CD4-positive, alpha-beta T cell (primary cell): ENCODE measurements at places on chromosomes 6 and 20. TPM values are rescaled to one million over a fixed set of nuclear protein-coding genes. Genes with fewer than 3 reads are reported as not detected.

- H3K4me1 ChIP-seq, result no peaks in the 10 kb centered on the region
- no peaks in the 10 kb centered on the region for H3K36me3 ChIP-seq
- H3K4me3 ChIP-seq, result no peak overlapping the region
- no peak overlapping the region for H3K27ac ChIP-seq
- H3K27me3 ChIP-seq, result no peaks in the 10 kb centered on the region
Measured at GRCh38 chr20:25508083-25508770, 77.1 kb downstream of the NINL start.

GRCh38 chr20:10131732-10132345, 86.8 kb upstream of the SNAP25 start:
- H3K4me1 ChIP-seq, result no peaks in the 10 kb centered on the region
- no peaks in the 10 kb centered on the region for H3K36me3 ChIP-seq
- H3K27ac ChIP-seq, result no peak overlapping the region
- H3K27me3 ChIP-seq, result no peaks in the 10 kb centered on the region

- H3K4me3 ChIP-seq, result no peak overlapping the region
- H3K27ac ChIP-seq, result no peak overlapping the region
- H3K36me3 ChIP-seq, result no peaks in the 10 kb centered on the region
- H3K4me1 ChIP-seq, result no peaks in the 10 kb centered on the region
- no peaks in the 10 kb centered on the region for H3K27me3 ChIP-seq
Measured at GRCh38 chr6:166820483-166820882, 135.9 kb downstream of the RNASET2 start.

GRCh38 chr6:37485291-37485702, 14.4 kb downstream of the CCDC167 start:
- H3K27me3 ChIP-seq, result no peaks in the 10 kb centered on the region
- peaks cover 51% of the 10 kb centered on the region for H3K4me1 ChIP-seq
- no peak for DNase-seq
- H3K4me3 ChIP-seq, result no peak overlapping the region
- H3K36me3 ChIP-seq, result peaks cover 57% of the 10 kb centered on the region

GRCh38 chr6:15327271-15327670, 81.4 kb downstream of the JARID2 start:
- H3K36me3 ChIP-seq, result no peaks in the 10 kb centered on the region
- H3K27ac ChIP-seq, result no peak overlapping the region
- peak; percentile 37 for DNase-seq
- H3K4me1 ChIP-seq, result peaks cover 40% of the 10 kb centered on the region
- no peak overlapping the region for H3K4me3 ChIP-seq

DNA sequence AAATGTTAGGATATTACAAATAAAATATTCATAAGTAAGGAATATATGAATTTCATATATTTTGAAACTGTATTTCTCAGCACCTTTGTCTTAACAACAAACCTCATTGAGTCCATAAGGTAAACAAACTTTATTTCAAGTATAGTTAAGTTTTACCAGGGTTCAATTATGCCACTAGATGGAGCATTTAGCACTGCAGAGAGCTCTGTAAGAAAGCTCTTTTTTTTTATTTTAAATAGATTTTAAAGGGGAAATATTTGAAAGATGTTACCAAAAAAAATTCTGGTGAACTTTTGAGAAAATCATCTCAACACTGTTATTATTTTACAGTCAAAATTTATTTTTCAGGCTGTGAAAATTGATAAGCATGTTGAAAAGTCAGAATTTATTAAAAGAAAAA, 955.2 kb upstream of the EYS start:
- H3K27me3 ChIP-seq, result no peaks in the 10 kb centered on the region
- H3K36me3 ChIP-seq, result no peaks in the 10 kb centered on the region
- no peak for DNase-seq
- H3K27ac ChIP-seq, result no peak overlapping the region

DNA sequence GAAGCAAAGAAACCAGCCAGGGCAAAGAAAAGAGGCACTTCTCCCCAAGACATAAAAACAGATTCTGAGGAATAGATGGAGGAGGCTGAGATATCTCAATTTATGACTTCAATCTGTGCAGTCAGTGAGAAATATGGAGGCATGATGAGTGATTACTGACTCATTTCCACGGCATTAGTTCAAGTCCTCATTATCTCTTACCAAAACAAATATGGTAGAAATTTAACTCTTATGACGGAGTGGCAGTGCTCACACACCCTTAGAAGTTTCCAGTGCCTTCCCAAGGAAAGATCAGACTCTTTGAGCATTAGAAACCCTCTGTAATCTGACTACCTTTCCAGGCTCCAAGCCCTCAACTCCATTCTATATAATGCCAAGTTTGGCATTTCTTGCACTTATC, 364.1 kb downstream of the ARHGAP18 start:
- H3K36me3 ChIP-seq, result no peaks in the 10 kb centered on the region
- no peaks in the 10 kb centered on the region for H3K4me1 ChIP-seq
- no peaks in the 10 kb centered on the region for H3K27me3 ChIP-seq
- no peak overlapping the region for H3K4me3 ChIP-seq

- no peaks in the 10 kb centered on the region for H3K27me3 ChIP-seq
- no peaks in the 10 kb centered on the region for H3K4me1 ChIP-seq
- H3K4me3 ChIP-seq, result no peak overlapping the region
- H3K27ac ChIP-seq, result no peak overlapping the region
- H3K36me3 ChIP-seq, result peaks cover 90% of the 10 kb centered on the region
Measured at GRCh38 chr20:38499366-38499765, 26.7 kb downstream of the RALGAPB start.

DNA sequence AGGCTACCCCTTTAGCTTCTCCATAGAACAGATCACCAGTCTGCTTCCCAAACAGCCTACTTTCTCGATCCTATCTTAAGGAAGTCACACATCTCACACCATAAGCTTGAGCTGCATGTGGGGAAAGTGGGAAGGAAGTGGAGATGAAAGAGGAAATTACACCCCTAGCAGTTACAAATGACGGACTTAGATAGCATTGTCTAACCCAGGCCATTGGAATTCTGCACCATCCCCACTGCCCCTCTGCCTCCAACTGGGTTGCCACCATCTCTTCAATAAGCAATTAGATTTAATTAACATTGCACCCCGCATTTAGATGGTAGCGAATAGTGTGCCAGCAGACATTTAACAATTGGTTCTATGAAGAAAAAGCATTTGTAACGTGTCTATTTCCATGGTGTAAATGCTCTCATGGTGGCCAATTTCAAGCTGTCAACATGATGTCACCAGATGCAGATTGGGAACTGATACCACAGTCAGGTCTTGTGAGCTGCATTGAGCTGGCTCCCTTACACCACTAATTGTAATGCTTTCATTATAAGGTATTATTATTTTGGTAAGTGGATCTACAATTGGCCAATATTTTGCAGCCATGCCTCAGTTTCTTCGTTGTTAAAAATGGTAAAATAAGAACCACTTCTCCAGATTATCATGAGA, 124.7 kb downstream of the CD24 start:
- H3K27me3 ChIP-seq, result no peaks in the 10 kb centered on the region
- H3K36me3 ChIP-seq, result no peaks in the 10 kb centered on the region
- no peak for DNase-seq
- H3K4me3 ChIP-seq, result no peak overlapping the region

DNA sequence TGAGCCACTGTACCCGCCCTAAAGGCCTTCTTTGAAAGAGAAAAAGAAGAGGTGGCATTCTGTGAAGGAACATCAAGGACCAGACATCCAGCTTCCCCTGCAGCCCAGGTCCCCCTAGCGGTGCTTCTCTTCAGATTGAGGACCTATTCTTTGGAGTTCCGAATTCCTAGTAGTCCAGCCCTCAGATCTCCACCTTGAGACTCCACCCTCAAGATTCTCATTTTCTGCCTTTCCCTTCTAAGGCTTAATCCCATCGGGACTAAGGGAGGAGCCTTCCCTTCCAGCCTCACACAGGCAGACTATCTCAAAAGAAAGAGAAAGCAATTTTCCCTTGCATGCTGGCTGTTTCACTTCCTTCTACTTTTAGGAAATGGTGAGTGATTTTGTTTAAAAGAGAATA, 32.5 kb downstream of the MUC22 start:
- no peaks in the 10 kb centered on the region for H3K36me3 ChIP-seq
- no peaks in the 10 kb centered on the region for H3K4me1 ChIP-seq
- no peak overlapping the region for H3K27ac ChIP-seq
- peak; percentile 12 for DNase-seq
- H3K27me3 ChIP-seq, result no peaks in the 10 kb centered on the region
- H3K4me3 ChIP-seq, result no peak overlapping the region

GRCh38 chr6:1739220-1739619, 129.5 kb downstream of the FOXC1 start:
- DNase-seq, result no peak
- no peaks in the 10 kb centered on the region for H3K36me3 ChIP-seq
- H3K27ac ChIP-seq, result no peak overlapping the region
- H3K4me3 ChIP-seq, result no peak overlapping the region

DNA sequence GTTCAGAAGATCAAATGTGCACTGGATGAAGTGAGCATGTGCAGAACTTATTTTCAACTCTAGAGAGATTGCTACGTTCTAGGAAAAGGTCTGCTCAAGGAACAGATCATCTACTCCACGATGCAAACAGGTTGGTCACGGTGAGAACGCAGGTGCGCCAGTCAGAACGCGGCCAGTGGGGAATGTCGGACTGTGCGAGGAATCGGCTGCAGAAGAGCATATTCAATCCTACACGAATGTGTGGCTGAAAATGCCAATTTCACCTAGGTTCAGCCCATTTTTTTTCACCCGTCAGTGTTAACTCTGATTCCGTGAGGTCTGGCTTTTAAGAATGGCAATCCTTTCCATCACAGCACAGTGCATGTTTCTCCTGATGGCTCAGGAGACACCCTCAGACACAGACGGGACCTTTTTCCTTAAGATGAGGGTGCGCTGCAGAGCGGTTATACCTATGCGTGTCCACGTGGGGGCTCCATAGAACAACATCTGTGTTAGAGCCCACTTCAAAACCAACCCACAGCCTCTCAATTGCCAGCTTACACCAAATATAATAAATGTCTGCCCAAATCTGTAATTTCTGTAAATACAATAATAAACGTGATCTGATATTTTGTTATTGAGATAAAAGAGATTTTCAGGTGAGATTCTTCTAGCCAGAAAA, 250.4 kb downstream of the FOXA2 start:
- H3K27ac ChIP-seq, result no peak overlapping the region
- no peak overlapping the region for H3K4me3 ChIP-seq
- no peaks in the 10 kb centered on the region for H3K27me3 ChIP-seq
- peak; percentile 9 for DNase-seq

DNA sequence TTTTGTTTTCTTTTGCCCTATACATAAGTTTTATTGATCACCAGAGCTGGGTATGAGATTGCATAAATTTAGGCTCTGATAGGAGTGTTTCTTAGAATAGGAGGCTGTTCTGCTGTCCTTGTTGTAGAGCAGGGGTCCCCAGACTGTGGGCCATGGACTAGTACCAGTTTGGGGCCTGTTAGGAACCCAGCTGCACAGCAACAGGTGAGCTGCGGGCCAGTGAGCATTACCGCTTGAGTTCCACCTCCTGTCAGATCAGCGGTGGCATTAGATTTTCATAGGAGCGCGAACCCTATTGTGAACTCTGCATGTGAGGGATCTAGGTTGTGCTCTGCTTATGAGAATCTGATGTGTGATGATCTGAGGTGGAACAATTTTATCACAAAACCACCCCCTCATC, 26.2 kb downstream of the PHF3 start:
- DNase-seq, result no peak
- H3K27me3 ChIP-seq, result no peaks in the 10 kb centered on the region
- no peak overlapping the region for H3K4me3 ChIP-seq
- H3K27ac ChIP-seq, result no peak overlapping the region

GRCh38 chr6:111416529-111416928, 66.5 kb downstream of the REV3L start:
- DNase-seq, result no peak
- no peak overlapping the region for H3K4me3 ChIP-seq
- no peak overlapping the region for H3K27ac ChIP-seq
- peaks cover 13% of the 10 kb centered on the region for H3K36me3 ChIP-seq

- DNase-seq, result no peak
- H3K36me3 ChIP-seq, result no peaks in the 10 kb centered on the region
- H3K4me3 ChIP-seq, result no peak overlapping the region
Measured at GRCh38 chr20:33653900-33654596, 8.1 kb upstream of the C20orf144 start.

DNA sequence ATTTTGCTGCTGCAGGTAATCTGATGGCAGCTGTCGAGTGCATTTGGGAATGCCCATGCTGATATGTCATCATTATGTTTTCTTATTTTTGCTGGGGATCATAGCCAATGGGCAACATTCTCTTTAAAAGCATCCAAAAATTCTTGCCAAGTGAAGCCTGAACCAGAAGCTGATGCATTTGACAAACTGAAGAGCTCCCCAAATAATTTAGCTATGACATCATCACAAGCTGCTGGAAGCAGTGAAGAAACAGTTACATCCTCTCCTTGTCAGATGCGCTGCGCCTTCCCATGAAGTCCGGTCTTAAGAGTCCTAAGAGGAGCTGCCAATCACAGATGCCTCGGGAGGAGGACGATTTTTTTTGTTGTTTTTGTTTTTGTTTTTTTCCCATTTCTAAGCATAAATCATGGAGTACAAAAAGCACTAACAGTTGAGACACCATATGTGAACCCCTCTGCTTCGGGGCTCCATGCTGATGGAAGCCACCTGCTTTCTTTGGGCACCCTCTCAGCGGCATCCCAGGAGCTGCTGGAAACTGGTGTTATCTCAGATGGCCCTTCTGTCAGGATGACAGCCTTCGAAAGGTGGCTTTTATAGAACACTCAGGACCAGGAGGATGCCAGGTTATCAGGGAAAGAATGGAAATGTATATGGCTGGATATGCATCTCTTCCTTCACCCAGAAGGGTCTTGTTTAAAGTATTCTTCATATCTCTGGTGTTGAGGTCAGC, 56.1 kb upstream of the FOXQ1 start:
- H3K36me3 ChIP-seq, result no peaks in the 10 kb centered on the region
- no peaks in the 10 kb centered on the region for H3K27me3 ChIP-seq
- H3K4me1 ChIP-seq, result no peaks in the 10 kb centered on the region
- no peak for DNase-seq
- no peak overlapping the region for H3K27ac ChIP-seq

DNA sequence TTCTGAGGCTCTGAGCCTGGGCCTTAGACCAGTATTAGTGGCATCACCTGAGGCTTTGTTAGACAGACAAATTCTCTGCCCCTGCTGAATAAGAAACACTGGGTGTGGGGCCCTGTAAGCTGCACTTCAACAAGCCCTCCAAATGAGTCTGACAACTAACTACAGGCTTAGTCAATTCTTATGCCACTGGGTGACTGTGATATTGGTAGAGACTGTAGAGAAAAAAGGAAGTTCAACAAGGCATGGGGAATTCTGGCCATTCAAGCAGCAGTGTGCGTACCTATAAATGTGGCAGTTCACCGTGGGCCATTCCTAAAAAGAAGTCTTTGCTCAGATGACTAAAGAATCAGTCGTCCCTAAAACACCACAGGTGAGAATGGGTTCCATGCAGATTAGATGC, 82.7 kb downstream of the MDN1 start:
- DNase-seq, result no peak
- H3K4me3 ChIP-seq, result no peak overlapping the region
- no peaks in the 10 kb centered on the region for H3K27me3 ChIP-seq
- no peaks in the 10 kb centered on the region for H3K4me1 ChIP-seq

Gene PRDM13
- not detected for total RNA-seq

Gene LY6G6F
- total RNA-seq, result not detected

Gene UBD
- not detected for total RNA-seq

Gene HLA-DOB
- total RNA-seq, result 3.2 TPM

Gene ATG5
- total RNA-seq, result 19.4 TPM

Gene HUS1B
- total RNA-seq, result 3.1 TPM

Gene ZC2HC1B
- not detected for total RNA-seq

Gene STX11
- total RNA-seq, result 16.8 TPM

Gene C6orf15
- not detected for total RNA-seq

Gene TSBP1
- not detected for total RNA-seq
